ENCODE measurements at places on chromosomes 7 and 10.

DNA sequence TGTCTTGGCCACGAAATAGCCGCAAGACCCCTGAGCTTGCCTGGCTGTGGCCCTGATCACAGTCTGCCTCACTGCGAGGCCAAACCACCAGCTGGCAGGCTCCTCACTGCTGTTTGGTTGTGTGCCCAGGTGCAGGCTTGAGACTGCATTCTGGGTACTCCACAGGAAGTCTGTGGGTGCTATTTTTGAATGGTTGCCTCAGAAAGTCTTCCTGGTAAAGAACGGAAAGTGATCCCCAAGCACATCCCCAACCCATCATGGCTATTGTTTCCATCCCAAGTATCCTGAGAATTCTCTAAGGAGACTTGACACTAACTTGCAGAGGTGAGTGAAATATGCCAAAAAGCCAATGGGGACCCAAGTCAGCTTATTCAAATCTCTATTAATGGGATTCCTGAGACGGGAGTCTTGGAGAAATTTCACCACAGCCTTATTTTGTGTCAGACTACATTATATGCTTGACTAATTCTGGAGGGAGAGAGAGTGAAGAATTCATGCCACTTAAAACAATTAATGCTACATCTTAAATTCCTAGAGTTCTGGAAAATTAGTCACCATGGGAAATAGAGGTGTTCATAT, 170.9 kb downstream of the RAMP3 start:
- DNase-seq, result no peak

DNA sequence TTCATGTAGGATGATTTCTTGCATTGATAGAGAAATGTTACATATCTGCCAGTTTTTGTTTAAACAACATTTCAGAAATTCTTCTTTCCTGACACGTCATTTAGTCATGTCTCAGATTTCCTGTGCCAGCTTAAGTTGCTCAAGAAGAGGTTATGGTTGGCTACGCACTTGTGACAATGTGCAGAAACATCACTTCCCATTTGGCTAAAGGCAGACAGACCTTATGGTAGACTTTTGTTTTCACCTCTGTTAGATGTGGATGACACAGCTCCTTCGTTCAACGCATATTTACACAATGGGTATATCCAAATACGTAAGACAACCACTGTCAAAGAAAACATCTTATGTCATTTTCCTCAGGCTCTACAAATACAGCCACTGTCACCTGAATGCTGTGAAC, 125.8 kb downstream of the DOCK4 start:
- no peak for DNase-seq

DNA sequence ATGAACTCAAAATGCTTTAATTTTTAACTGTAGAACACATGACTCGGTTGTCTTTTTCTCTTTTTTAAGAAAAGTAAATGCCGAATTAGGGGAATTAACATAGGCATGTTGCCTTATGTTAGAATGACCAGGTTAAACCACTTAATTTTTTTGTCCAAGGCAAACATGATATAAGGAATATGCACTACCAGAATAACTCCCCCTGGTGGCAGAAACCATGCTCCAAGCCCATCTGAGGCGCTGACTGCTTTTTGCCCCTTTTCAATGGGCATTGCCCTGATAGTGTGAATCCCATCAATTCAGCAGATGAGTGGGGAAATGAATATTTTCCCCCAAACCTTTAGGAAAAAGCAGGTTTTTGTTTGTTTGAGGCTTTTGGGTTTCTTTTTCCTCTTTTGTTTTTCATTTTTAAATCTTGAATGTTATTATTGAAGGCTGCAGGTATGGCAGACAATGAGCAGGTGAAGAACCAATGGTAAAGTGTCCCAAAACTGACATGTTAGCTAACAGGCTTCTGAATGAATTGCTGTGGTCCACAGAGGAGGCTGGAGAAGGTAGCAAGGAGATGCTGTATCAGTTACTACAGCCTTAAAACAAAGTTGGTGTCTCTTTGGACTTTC, 284.3 kb downstream of the SORCS3 start:
- DNase-seq, result peak; percentile 27

DNA sequence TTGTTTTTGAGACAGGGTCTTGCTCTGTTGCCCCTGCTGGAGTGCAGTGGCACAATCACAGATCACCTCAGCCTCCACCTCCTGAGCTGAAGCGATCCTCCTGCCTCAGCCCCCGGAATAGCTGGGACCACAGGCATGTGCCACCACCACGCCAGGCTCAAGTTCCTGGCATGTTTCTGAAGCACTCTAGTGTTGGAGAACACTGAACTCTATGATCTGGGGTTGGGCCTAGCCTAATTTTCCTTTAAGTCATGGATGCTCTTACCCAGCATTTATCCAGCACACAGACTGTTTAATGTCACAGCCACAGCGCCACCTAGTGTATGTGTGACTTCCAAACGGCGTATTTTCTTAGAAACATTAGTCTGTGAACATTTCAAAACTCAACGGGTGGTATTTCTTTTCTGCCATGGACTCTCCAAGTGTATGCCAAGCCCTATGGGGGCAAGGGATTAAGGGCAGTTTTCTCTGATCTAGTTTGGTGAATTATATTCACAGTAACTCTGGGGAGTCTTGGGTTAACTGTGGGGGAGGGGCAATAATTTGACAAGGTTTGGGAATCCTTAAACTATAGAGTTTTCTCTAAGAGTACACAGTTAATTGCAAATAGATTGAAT, 91.8 kb downstream of the CREM start:
- DNase-seq, result peak; percentile 50

- no peak for DNase-seq
Measured at GRCh38 chr10:19961076-19962053, 145.1 kb downstream of the PLXDC2 start.

GRCh38 chr7:44156453-44157010, 15.4 kb upstream of the MYL7 start:
- no peak for DNase-seq

DNA sequence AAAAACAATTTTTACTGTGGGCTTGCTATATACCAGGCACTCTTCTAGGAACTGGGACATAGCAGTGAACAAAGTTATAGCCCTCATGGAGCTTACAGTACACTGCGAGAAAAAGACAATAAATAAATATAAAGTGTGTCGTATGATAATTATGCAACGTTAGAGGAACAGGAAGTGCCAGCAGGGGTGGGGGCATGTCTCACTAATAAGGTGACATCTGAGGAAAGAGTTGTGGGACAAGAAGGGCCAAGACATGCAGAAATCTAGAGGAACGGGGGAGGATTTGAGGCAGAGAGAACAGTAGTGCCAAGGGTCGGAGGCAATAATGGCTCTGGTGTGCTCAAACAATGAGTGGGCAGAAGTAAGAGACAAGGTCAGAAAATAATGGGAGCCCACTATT, 52.8 kb downstream of the LMBR1 start:
- no peak for DNase-seq
